ENCODE measurements at places on chromosomes 1 and 21. TPM values are rescaled to one million over a fixed set of nuclear protein-coding genes. Genes with fewer than 3 reads are reported as not detected.

The SLC35D1 gene
- total RNA-seq = 8.6 TPM

DNA sequence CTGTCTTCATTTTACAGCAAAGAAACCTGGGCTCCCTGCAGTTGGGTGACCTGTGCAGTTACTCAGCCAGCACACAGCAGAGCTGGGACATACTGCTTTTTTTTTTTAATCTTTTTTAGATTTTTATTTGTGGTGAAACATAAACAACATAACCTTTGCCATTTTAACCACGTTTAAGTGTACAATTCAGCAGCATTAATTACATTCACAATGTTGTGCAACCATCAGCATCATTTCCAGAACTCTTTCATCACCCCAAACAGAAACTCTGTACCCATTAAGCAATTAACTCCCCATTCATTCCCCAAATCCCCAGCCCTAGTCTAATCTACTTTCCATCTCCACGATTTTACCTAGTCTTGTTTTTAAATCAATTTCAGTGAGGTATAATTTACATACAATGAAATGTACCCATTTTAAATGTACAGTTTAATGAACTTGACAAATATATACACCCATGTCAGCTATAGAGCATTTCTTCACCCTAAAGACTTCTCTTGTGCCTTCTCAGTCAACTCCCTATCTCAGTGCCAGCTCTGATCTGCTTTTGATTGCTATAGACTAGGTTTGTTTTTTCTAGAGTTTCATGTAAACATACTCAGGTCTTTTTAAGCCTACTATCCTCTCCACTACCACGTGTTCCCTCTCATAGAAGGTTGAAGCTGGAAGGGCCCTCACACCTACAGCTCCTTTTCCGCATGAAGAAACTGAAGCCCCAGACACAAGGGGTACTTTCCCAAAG lies 37.8 kb upstream of the C8B start:
- no peak for DNase-seq

DNA sequence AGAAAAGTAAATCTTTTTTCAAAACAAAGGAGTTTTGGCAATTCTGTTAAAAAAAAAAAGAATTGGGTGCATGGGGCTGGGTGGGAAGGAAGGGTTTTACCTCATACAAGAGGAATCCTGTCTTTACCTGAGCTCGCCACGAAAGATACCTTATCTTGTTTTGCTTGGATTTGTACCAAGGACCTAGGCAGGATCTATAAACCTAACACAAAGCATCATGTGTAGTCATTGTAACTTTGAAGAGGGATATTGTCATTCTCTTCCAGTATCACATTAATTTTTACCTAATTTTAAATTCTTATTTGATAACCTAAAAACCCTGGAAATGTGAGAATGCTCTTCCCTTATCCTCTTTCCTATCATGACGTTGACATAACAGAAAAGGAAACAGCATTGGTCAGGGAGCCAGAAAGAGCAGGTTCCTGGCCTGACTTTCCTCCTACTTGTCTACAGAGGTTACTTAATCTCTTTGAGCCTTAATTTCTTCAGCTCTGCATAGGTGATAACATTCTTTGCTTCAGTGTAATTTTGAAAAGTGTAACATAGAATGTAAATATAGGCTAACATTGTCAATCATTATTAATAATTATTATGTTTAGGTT lies 4.0 kb upstream of the LAMC1 start:
- no peak for DNase-seq

The OR2G6 gene
- 1.1 TPM for total RNA-seq

DNA sequence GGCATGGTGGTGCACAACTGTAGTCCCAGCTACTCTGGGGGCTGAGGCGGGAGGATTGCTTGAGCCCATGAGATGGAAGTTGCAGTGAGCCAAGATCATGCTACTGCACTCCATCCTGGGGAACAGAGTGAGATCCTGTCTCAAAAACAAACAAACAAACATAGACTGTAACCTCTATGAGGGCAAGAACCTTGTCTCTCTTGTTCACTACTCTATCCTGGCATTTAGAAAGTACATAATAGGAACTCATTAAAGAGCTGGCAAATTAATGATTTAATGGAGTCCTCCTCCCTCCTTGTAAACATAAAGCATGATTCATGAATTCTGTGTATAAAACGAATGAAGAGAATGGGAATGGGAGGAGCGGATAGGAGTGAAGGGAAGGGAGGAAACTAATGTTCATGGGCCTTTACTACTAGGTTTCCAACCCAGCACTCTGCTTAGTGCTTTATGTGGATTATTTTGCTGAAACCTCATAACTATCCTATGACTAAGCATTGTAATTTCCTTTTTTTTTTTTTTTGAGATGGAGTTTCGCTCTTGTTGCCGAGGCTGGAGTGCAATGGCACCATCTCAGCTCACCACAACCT lies 8.6 kb downstream of the LMOD1 start:
- DNase-seq = no peak

DNA sequence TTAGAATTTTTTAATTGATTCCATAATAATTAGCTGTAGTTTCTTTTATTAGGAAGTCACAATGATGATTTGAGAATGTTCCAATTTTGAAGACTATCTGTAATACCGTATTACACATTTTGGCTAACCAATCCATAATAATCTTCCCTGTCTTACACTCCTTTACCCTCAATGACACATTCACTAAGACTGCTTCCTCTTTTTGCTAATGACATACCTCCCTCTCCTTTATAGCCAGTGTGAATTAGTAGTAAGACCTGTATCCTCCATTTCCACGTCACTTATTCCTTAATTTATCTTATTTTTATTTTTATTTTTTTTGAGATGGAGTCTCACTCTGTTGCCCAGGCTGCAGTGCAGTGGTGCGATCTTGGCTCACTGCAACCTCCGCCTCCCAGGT lies 10.1 kb downstream of the KDM1A start:
- DNase-seq = no peak

DNA sequence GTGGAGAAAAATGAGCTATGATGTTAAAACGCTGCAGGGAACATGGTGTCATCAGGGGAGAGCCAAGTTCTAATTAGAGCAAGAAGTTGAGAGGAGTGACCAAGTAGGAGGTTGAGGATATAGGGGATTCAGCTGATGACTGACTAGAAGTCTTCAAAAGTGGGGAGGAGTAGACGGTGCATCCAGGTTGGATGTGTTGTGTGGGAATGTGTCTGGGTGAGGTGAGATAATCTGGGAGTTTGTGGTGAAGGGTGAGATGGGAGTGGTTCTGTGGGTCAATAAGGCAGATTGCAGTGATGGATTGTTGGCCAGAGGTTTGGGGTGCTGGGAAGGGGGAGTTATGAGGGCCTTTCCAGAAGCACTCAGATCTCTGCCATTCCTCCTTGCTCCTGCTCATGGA lies 72.0 kb upstream of the IRF2BP2 start:
- no peak for DNase-seq

- DNase-seq = no peak
These were observed 8.8 kb upstream of the FGR start for GRCh38 chr1:27643600-27644368.

Measured in GM12878 (cell line).